ENCODE measurements at places on chromosomes 7 and 10.

GRCh38 chr7:34463830-34464229 lies 194.2 kb upstream of the NPSR1 start:
- DNase-seq, result no peak

- no peak for DNase-seq
These were observed 785 bp downstream of the WDR86 start for GRCh38 chr7:151408839-151409666.

- no peak for DNase-seq
These were observed 119.7 kb downstream of the FAM53B start for GRCh38 chr10:124624466-124624865.

GRCh38 chr10:125158275-125158600 lies 2.1 kb downstream of the CTBP2 start:
- DNase-seq, result no peak

DNA sequence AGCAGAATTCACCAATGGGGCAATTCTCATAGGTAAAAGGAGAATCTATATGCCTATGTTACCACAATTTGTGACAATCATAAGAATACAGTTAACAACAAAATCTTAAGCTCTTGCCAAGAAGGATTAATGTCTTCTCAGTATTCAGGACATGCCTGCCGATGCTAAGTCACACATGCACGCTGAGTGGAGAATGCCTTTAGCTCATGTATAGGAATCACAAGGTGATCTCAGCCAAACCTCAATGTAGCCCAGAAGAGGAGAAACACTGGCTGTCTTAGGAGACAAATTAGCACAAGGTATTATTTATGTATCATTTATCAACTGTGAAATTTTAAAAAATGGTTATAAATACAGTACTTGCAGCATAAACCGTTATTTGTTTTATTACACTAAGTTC lies 2.7 kb downstream of the HTR7 start:
- no peak for DNase-seq

DNA sequence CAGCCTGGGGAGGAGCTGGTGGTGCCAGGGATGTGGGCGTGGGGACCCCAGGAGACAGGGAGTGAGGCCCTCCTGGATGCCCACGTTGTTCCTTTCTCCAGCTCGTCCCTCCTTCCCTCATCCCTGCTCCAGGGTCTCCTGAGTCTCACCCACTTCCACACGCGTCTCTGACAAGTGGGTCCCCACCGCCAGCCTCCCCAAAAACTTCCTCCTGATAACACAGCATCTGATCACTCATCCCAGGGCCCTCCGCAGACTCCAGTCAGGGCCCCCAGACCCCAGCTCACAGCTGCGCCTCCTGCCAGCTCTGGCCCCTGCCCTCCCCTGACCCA lies 60.6 kb upstream of the INPP5A start:
- DNase-seq, result no peak

DNA sequence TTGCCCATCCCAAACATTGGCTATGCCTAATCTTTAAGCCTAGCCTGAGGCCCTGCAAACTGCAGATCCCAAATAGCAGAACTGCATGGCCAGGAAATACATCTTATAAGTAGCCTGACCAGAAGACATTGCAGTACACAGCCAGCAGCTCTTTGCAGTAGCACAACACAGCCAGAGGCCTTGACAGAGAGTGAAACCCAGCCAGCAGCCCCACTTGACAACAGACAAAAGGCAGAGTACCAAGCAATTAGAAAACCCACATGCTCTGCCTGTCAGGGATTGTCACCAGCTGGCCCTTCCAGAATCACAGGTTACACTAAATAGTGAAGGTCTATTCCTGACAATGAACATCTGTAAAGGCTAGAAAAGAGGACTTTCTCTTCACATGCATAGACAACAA lies 242.8 kb upstream of the TMEM72 start:
- DNase-seq, result no peak

GRCh38 chr10:63515002-63515763 lies 6.0 kb upstream of the REEP3 start:
- no peak for DNase-seq

GRCh38 chr7:155521743-155522398 lies 24.5 kb downstream of the CNPY1 start:
- no peak for DNase-seq

DNA sequence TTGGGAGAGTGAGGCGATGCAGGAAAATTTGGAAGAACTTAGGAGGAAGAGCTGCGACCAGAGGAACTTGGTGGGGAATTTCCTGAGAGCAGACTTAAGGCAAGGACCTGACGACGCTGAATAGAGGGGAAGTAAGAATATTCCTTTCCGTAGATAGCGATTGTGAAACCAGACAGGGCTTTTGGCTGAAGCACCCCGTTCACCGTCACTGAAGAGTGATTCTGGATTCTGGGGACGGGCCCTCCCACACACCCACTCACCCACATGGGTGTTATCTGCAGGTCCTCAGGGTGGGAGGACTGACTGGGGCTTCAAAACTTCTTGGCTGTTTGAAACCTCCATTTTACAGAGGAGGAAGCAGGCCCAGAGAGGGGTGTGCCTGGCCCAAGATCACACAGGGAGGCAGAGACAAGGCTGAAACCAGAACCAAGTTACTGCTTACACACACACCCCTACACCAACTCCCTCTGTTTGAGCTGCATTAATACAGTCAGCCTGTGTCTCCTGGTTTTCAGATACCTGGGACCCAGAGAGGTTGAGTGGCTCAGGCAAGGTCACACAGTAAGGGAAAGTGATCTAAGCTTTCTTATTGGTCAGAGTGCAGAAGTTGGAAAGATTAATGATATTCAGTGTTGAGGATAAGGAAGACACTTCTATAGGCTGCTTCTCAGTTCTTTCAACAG lies 37.2 kb upstream of the CDH23 start:
- no peak for DNase-seq

All from NCI-H1417 treated with DMSO at 0.1 percent for 48 hours (cell line).